Activated B cell treated with CpG ODN at 0.5 μM for 24 hours (primary cell): ENCODE measurements at places on chromosomes 1 and 21.

GRCh38 chr1:51253691-51254090 is 17.6 kb downstream of the RNF11 start:
- DNase-seq, result no peak

DNA sequence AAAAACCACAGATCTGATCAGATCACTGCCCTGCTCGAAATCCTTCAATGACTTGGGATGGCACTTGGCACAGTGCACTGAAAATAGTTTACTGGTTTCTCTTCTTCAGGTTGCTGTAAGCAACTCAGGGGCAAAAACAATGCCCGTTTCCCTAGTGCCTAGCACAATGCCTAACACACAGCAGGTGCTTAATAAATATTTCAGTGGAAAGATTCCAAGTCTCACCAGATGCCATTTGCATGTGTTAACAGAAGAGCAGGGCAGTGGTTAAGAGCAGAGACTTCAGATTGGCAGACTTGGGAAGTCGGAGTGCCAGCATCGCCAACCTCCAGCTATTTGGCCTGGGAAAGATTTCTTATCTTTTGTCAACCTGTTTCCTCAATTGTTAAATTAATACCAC is 10.9 kb upstream of the METTL25B start:
- no peak for DNase-seq

GRCh38 chr21:32320726-32321125 is 22.1 kb downstream of the MRAP start:
- no peak for DNase-seq

GRCh38 chr1:153928791-153929341 is 6.1 kb upstream of the GATAD2B start:
- DNase-seq, result no peak

- no peak for DNase-seq
Measured at GRCh38 chr1:4411862-4412261, 242.5 kb upstream of the AJAP1 start.

DNA sequence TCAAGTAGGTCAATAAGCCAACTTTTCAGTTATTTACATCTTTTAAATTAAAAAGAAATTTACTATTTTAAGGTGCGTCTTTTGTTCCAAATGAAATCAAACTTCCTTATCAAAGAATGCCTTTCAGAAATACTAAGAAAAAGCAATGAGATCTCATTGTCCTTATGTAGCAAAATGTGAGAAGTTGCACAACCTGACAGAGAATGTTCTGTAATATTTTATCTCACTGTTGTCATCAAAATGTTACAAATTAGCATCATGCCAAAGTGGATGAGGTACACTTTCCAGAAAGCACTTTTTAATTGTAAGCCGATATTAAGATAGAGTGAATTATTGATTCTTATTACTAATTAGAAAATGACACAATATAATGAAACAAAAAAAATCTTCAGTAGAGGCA is 50.4 kb downstream of the KCNT2 start:
- no peak for DNase-seq

DNA sequence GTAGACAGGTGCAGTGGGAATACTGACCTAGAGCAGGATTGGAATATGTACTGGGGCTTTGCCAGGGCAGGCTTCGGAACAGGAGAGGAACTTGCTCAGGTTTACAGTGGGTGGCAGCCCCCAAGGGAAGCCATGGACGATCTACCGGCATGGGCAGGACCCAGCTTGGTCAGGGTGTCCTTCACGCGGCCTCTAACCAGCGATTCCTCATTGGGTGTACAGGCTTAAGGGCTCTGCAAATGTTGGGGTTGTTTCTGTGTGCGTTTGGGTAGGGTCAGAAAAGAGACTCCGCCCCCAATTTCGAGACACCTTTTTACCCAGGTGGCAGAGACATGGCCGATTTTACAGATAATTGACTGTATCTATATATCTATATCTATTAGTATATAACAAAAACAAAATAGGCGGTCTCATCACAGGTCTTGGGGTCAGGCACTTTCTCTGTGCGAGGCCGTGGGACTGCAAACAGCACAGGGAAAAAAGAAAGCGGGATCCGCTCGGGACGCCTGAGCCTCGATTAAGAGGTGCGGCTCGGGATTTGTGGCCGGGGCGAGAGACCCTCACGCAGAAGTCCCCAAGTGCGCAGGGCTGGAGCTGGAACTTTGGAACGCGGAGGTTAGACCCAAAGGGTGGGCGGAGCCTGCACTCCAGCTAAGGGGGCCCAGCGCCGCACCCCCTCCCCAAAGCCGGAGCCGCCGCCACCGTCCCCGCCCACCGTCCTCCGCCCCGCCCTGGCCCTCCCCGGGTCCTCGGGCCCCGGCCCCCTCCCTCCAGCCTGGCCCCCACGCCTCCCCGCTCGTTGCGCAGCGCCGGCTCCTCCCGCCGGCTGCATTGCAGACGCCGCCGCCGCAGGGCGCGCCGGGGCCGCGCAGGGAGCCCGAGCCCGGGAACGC is 67.5 kb upstream of the VAMP3 start:
- no peak for DNase-seq

- DNase-seq, result no peak
Measured at GRCh38 chr21:28590026-28590425, 402.7 kb downstream of the LTN1 start.

DNA sequence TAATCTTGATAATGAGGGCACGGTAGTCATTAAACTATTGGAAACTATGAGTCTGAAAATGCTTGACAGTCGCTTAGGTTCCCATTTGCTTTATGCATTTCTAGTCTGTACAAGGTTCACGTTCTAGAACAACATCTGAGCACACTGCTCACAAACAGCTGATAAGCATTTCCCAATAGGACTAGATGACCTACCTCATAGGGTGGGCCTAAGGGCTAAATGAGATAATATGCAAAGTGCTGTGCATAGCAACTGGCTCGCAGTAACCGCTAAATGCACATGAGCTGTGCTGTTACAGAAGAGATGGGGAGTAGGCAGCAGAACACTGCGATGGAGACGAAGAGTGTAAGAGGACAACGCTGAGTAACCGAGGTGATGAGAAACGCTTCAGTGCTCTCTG is 628.0 kb downstream of the SMYD3 start:
- no peak for DNase-seq

- no peak for DNase-seq
Measured at GRCh38 chr1:29474274-29475244, 238.2 kb downstream of the PTPRU start.

- DNase-seq, result no peak
Measured at GRCh38 chr21:41209016-41209619, 41.2 kb downstream of the BACE2 start.

DNA sequence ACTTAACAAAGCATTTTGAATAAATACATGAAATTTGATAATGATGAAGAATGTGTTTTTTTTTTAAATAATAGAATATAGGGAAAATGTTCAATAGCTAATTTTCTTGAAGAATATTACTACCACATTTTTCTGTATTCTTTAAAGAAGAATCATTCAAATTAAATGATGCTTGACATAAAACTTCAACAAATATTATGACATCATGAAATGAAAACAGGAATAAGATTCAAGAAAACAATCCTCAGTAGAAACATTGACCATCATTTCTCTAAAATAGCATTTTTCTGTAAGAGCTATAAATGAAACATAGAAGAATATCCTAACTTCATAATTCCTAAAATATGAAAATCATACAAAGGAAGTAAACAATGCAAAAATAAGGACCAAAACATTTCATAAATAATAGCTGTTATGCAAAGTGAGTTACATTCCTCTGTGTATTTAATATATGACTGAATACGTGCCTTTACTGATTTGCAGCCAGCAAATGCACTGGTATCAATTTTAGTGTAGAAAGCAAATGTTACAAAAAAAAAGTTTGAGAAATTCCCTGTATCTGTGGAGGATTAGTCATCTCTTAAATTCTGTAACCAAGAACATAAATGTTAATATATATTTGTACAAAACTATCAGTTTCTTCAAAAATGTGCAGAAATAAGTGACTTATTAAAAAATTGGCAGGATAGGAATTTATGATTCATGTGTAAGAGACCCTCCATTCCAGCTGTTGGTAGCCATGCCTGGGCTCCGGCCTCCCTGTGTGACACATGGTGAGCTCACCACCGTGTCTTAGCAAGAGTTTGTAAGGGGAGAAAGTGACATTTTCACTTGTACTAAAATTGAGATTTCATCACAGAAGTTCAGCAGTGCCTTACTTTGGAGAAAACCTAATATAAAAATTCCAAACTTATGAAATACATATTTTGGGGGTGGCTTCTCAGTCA is 15.0 kb upstream of the PTPN14 start:
- DNase-seq, result no peak

DNA sequence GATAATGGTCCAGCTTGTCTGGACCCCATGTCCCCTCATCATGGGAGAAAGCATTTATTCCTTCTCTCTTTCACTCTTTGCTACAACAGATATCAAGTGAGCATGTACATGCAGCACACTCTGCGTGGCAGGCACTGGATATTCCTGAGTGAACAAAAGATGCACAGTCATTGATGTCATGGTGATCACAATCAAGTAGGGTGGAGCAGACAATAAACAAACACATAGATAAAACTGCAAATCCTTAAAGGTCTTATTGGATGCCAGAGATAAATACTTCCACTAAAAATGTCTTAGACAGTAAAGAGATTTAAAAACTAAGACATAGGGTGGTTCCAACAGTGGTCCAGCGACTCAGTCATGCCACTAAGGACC is 178.0 kb downstream of the ZC3H11B start:
- no peak for DNase-seq

DNA sequence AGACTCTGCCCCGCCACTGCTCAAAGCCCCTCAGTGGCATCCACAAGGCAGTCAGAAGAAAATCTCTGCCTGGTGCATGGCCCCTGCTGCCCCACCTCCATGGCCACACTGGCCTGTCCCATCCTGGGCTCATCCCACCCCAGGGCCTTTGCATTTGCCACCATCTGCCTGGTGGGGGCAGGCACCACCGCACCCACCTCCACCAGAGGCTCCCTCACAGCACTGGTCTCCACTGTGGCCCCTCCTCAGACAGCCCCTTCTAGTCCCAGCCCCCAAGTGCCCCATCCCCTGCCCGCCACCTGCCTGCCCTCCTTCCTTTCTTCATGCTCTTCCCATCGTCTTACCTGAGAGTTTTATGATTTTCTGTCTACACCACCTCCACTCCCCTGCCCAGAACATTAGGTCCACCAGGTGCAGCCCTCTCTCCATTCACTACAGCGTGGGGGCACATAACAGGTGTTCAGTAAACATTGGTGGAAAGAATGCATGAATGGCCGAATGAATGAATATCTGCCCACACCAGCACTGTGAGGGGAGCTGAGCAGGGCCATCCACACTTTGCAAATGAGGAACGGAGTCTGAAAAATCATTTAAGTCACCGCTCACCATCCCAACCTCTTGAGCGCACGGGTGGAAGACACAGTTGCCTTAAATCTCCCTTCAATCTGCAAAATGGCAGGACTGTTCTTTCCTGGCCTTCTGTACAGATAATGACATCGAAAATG is 2.1 kb downstream of the PRDM15 start:
- no peak for DNase-seq

GRCh38 chr1:167081594-167082156 is 8.5 kb downstream of the GPA33 start:
- DNase-seq, result no peak

GRCh38 chr1:12005488-12006166 is 13.7 kb upstream of the MIIP start:
- DNase-seq, result no peak

DNA sequence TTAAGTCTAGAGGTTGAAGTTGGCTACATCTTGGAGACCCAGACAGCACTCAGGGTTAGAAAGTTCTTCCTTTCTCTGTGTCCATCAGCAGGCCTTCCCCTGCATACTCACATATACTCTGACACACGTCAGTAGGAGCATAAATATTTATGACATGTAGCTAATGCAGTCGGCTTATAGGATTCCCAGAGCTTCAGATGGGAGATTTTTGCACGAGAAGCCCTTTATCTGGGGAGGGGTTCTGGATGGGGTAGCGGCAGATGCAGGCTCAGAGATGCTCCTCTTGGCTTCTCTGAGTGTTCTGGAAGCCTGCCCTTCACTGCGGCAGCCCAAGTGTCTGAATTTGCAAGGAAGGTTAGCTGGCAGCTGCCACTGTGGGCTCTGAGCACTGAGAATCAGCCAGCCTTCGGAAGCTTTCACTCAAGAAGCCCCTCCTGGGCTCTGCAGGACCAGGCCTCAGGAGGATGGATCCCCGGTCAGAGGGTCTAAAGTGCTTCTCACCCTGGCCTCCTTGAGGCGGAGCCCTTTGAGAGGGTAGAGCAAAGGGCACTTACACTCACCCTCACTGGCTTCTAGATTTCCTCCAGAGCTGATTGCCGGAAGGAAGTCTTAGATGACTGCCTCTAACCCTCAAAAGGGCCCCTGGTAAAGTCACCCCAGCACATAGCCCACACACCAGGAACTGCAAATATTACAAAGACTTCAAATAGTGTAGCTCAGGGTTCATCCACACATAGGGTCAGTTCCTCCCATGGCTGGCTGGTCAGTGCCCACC is 68.1 kb upstream of the NFASC start:
- DNase-seq, result no peak
